ENCODE measurements at places on chromosomes 4 and X.

- DNase-seq, result peak; percentile 45
Measured at GRCh38 chrX:40278340-40279090, 180.8 kb upstream of the BCOR start.

DNA sequence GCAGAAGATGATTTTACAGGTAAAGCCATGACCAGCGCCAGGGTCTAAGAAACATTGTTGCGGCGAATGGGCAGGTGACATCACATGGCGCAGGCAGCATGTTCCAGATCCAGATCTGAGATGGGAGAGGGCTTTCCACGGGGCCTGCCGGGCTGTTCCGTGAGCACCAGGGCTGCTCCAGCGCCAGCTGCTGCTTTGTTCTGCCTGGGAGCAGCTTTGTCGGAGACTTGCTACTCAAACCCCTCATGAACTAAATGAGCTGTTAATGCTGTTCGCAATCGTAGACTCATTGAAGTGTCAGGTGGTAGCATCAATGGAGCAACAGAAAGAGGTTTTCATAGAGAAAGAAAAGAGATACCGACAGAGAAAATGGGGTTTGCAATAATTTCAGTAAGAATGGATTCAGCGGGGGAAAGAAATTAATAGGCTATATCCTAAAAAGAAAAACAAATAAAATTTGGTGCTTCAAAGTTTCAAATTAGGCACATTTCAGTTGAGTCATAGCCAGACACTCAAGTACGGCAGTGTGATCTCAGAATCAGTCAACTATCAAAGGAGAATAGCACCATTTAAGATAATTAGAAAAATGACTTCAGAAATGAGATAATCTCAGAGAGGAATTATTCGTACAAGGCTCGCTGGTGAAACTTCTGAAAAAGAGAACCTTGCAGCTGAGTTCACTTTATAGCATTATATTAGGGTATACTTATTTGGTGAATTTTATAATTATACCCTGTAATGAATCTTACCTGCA, 23.9 kb downstream of the SORBS2 start:
- no peak for DNase-seq

DNA sequence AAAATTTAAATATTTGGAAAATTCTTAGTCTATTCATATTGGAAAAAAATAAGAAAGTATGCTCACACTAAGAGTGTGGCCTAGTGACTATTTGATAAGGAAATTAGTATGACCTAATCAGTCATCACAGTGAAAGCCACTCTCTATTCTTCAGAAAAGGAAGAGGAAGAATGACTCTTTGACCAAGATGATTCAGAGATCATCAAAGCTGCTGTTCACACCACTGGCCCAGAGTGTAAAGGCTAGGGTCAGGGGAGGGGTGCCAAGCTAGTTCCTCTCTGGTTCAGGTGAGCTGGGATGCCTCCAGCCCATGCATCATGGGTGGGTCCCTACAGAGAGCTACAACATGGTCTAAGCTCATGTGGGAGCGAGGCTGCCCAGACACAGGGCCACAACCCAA, 396.9 kb upstream of the NDST3 start:
- no peak for DNase-seq

DNA sequence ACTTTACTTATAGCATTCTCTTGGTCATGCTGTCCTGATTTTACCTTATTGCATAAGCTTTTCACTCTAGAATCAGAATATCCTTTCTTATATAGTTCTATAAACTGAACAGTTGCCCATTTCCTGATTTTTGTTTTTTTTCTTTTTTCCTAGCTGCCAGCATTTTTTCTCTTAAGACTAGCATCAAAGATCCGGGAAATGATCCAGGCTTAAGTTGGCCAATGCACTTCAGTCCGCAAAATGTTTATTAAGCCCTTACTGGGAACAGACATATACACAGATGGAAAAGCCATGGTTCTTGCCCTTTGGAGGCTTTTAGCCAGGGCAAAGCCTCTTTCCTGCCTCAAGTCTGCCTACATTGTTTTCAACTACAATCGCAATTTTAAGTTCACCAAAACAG, 10.1 kb upstream of the BMP2K start:
- no peak for DNase-seq

GRCh38 chr4:15794905-15795304, 16.8 kb downstream of the CD38 start:
- no peak for DNase-seq

DNA sequence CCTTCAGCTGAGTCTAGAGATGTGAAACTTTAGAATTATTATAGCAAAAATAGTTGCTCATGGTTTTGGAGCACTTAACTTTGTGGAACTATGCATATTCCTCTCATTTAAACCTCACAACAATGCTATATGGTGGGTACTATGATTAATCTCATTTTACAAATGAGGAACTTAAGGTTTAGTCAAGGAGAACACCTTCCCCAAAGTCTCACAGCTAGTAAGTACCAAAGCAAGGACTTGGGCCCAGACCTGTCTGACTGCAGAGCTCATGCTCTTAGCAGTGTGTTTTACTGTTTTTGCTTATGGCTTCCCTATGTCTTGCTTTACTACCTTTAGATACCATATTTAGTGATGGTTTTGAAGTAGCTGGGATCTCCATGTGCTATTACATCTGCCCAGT, 5.1 kb downstream of the UBE2A start:
- no peak for DNase-seq

DNA sequence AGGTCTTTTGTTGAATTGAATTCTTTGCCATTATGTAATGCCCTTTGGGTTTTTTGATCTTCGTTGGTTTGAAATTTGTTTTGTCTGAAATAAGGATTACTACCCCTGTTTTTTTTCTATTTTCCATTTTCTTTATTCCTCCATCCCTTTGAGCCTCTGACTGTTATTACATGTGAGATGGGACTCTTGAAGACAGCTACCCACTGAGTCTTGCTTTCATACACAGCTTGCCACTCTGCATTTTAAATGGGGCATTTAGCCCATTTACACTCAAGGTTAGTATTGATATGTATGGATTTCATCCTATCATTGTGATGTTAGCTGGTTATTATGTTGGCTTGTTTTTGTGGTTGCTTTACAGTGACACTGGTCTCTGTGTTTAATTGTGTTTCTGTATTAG, 736.2 kb upstream of the GRID2 start:
- DNase-seq, result no peak

DNA sequence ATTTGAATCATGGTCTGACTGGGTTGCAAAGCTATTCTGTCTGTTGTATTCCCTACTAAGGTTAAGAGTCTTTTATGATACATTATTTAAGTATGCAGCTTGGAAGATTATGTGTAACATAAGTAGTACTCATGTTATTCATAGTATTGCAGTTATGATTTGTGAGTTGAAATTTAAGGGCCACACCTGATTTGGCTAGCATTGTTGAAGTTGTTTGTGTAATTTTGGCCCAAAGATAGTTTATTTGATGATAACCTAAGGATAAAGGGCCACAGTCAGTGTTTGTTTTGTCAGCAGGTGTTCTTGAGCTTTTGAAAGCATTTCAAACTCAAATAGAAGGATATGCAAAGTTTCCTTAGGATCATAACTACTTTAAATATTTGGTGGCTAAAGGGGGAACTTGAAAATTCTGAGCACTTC, 38.9 kb downstream of the NUDT9 start:
- no peak for DNase-seq

GRCh38 chrX:102712216-102712966, at the start of gene GPRASP2:
TSS of gene GPRASP2 (plus strand) at chrX:102712448. CDS start at chrX:102714870, 2,422 bp downstream.
- DNase-seq, result peak; percentile 84

DNA sequence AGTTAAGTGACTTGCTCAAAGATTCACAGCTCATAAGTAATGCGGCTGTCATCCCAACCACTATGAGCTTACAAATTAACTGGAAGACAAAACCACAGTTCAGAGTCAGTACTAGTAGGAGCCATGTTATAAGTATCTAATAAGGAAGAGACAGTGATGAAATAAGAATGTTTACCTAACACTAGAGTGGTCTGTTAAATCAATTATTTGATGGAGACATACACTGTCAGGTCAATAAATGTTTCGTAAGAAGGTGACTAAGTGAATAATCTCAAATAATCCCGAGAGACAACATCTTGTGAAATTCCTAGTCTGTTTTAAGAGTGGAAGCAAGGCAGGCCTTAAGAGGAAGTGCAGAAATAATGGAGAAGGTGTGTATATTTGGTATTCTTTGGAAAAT, 25.8 kb upstream of the AMELX start:
- DNase-seq, result no peak

GRCh38 chrX:148601034-148601433, 100.6 kb downstream of the AFF2 start:
- DNase-seq, result no peak

DNA sequence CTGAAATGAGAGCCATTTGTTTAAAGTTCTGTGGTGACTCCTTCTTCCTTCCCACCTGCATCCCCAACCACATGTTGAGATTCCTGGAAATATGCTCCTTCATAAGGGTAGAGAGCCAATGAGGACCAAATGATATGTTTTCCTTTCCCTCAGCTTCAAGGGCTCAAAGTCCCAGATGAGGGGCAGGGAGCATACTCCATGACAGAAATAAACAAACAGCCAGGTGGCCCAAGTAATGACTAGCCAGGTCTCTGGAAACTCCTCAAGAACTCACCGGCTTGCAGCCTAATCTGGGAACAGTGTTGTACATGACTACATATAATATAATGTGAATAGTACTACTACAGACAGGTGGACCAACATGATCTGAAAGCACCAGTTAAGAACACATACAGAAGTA, 392.3 kb downstream of the PACRGL start:
- no peak for DNase-seq
